ENCODE measurements at places on chromosomes 11 and 22. TPM values are rescaled to one million over a fixed set of nuclear protein-coding genes. Genes with fewer than 3 reads are reported as not detected.

PGM2L1 gene
- 4.6 TPM for total RNA-seq

DEUP1 gene
- not detected for total RNA-seq

PCSK7 gene
- total RNA-seq: 68.7 TPM

BBS1 gene
- 47.6 TPM for total RNA-seq

CEND1 gene
- not detected for total RNA-seq

GRM5 gene
- 0.13 TPM for total RNA-seq

COPB1 gene
- total RNA-seq: 86.6 TPM

SPATA19 gene
- not detected for total RNA-seq

TRPM5 gene
- not detected for total RNA-seq

RASD2 gene
- total RNA-seq: 0.45 TPM

OR52N5 gene
- total RNA-seq: not detected

INSC gene
- 8.3 TPM for total RNA-seq

MYO7A gene
- total RNA-seq: 16.7 TPM

APLNR gene
- 12.7 TPM for total RNA-seq

Data from sciatic nerve (tissue), 2 donors.